Right lung (tissue), 10 donors: ENCODE measurements at places on chromosomes 3 and 15.

DNA sequence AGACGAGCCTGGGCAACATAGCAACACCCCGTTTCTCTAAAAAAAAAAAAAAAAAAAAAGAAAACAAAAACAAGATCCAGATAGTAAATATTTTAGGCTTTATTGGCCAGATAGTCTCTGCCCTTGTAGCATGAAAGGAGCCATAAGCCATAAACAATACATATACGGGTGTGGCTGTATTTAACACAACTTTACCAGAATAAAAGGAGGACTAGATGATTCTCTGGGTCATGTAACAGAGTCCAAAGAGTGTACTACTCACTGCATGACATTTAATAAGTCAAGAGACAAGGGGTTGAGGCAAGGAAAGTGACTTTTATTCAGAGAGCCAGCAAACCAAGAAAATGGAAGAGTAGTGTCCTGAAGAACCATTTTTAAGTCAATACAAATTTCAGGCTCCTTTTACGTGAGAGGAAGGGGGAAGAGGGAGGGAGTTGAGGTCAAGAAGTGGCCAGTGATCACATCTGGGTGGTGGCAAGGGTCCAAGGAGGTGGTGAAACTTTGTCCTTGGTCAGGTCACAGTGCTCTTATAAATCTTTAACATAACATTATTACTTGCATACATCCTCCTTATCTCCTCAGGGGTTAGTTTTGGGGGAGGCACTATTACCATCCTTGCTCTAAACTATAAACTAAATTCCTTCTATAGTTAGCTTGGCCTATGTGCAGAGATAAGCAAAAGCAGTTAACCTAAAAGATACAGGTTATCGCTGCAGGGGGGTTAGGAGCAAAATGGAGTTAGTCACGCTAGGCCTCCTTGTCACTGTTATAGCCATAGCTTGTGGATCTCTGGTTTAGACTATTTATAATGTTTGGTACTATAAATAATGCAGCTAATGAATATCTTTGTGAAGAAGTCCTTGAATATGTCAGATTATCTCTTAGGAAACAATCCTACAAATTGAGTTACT lies 46.1 kb downstream of the METTL6 start:
- no peak for DNase-seq

GRCh38 chr15:34793071-34793470 lies 2.3 kb downstream of the ACTC1 start:
- DNase-seq: no peak

DNA sequence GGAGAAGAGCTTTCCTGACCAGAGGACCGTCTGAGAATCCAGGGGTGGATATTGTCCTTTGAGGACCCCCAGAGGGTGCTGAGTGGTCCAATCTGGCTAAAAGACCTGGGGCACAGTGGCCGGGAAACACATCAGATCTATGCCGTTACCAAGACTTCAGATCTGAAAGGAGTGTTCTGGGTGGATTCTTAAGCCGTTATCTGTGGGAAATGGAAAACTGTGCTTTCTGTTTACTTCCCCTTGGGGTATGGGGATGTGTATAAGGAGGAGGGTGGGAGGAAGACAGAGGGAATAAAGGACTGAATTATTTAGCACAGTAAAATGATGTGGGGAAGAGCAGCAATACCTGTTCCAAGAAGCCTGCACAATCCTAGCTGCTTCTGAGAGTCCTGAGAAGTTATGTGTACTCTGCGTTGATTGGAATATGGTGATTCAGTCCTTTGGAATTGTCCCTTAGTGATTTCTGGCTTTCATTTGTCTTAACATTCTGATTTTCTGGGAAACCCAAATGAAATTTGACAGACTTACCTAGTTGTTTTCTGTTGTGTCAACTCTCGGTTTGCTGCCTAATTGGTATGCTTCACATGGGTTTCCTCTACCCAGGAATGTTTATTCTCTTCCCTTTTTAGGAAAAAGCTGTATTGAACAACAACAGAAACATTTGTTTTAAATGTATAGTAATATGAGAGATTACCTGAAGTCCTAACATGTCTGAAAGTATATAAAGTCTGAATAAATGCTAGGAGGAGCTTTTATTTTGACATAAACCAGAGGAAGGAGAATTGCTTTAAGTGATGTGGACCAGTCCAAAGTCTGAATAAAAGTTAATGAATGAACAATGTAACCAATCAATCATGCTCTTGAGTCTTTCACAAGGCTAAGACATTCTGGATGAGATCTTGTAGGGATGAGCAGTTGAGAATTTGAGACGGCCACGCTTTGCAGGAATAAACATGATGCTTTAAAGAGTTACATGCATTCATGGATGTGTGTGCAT lies 427.1 kb upstream of the C2CD4B start:
- no peak for DNase-seq

GRCh38 chr15:62914461-62915079 lies 128.0 kb upstream of the TPM1 start:
- DNase-seq: no peak

- no peak for DNase-seq
Observed at GRCh38 chr3:145116769-145117168, 1044.2 kb downstream of the PLOD2 start.

GRCh38 chr3:55426486-55426885 lies 60.6 kb downstream of the WNT5A start:
- no peak for DNase-seq

DNA sequence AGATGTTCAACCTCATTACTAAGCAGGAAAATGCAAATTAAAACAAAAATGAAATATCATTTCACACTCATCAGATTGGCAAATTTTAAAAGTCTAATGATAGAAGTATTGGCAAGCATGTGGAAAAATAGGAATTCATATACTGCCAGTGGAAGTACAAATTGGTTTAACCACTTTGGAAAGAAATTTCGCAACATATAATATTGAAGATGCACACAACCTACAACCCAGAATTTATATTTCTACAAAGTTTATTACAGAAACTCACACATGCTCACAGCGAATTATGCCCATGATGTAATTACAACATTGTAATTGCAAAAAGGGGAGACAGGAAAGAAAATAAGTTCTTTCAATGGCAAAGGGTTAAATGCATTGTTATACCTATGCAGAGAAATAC lies 324.1 kb downstream of the IGSF11 start:
- DNase-seq: no peak
